ENCODE measurements at places on chromosomes 12 and 14.
A peak's percentile ranks its signal among the peaks of the same experiment; 100 is the strongest.

DNA sequence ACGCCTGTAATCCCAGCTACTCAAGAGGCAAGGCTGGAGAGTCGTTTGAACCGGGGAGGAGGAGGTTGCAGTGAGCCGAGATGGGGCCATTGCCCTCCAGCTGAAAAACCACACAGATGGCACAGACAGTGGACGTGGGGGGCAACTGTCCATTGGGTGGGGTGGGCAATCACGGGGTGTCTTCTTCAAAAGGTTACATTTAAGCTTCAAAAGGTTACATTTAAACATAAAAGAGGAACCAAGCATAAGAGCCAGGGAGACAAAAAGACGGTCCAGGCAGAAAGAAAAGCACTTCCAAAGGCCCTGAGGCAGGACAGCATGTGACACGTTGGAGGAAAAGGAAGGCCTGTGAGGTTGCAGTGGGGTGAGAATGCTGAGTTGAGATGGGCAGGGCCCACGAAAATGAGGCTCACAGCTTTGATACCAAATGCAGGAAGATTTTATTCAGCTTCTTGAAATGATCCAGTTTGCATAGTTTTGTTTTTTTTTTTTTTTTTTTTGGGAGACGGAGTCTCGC, 10.7 kb downstream of the SCARB1 start:
- no peak for DNase-seq

DNA sequence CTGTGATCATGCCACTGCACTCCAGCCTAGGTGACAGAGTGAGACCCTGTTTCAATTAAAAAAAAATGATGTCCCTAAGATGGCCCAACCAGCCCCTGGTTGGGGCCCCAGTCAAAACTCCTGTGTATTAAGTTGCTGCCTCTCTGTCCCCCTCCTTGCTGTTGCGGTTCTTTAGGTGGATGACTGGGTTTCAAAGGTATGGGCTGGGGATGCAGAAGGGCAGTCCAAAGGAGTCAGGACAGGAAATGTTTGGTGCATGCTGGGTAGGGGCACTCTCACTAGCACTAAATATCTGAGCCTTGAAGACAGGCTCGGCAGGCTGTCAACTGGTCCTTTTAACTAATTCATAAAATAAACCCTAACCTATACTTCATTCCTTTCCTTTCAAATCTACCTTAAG, 12.0 kb upstream of the PIP4K2C start:
- DNase-seq: no peak

GRCh38 chr12:119149270-119149669, 29.5 kb upstream of the HSPB8 start:
- DNase-seq: no peak

- DNase-seq: no peak
Measured at GRCh38 chr14:95272057-95272456, 47.7 kb downstream of the CLMN start.

GRCh38 chr12:7705846-7706245, 5.4 kb upstream of the DPPA3 start:
- DNase-seq: no peak

- no peak for DNase-seq
Measured at GRCh38 chr12:82896277-82896676, 209.6 kb downstream of the TMTC2 start.

DNA sequence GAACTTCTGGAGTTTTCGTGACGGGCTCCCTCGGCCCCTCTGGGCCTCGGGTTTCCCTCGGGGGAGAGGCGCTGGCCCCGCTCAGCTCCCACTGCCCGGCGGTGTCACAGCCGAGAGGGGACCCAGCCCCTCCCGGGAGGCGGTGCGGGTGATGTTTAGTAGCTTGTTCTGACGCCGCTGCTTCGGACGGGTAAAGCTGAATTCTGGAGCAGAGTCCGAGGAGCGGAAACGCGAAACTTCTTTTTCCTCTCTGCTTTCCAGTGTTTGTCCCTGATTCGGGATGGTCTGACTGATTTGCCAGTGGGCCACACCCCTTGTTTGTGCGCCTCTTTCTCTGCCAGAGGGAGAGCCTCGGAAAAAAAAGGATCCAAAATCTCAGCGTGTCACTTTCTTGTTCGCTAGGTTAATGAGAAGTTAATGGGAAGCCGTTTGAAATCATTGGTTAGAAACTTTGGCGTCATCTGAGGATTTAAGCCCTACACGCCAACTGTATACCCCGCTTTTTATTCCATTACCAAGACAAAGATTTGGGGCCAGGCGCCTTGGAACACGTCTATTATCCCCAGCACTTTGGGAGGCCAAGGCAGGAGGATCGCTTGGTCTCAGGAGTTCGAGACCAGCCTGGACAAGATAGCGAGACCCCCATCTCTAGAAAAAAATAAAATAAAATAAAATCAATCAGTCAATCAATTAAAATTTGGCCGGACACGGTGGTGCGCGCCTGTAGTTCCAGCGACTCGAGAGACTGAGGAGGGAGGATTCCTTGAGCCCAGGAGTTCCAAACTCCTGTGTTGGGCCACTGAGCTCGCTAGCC, 756 bp downstream of the TULP3 start:
- DNase-seq: peak; percentile 12
